ENCODE measurements at places on chromosomes 2 and 18. TPM values are rescaled to one million over a fixed set of nuclear protein-coding genes. Genes with fewer than 3 reads are reported as not detected.

DNA sequence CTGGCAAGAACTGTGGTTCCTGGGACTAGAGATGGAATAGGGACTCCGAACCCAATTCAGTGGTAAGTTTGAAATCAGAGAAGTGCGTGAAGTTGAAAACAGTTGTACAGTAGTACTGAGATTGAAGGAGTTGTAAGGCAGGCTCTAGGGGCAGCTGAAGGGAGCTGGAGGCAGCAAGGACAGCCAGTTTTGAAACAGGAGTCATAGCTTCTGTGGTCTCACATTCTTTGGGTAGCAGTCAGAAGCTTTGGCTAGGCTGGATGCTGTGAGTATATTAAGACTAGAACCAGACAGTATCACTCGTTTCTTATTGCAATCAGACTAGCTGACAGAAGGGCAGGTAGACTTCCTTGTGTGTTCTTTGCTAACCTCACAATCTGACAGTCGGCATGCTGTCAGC is 64.5 kb upstream of the ADAM23 start:
- no peak for DNase-seq

Gene ZAP70
- total RNA-seq: 1.9 TPM

- DNase-seq: no peak
Observed at GRCh38 chr2:207117668-207118067, 48.1 kb downstream of the KLF7 start.

Gene OBSL1
- total RNA-seq: 43.5 TPM

Gene C2orf15
- total RNA-seq: 1.5 TPM

DNA sequence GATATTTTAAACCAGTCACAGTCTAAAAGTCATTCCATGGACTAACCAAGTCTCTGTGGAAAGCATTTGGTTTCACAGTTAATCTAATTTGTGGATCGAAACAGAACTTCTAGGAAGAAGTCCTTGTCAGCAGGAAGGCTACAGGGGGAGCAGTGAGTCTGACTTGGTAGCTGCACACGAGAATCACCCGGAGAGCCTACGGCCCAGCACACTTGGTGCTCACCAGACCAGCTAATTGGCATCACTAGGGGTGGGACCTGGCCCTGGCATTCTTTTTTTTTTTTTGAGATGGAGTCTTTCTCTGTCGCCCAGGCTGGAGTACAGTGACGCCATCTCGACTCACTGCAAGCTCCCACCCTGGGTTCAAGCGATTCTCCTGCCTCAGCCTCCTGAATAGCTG is 97.7 kb downstream of the ZNF532 start:
- DNase-seq: no peak

- no peak for DNase-seq
Observed at GRCh38 chr2:224046752-224047151, 7.7 kb upstream of the SERPINE2 start.

Gene OR6B3
- not detected for total RNA-seq

DNA sequence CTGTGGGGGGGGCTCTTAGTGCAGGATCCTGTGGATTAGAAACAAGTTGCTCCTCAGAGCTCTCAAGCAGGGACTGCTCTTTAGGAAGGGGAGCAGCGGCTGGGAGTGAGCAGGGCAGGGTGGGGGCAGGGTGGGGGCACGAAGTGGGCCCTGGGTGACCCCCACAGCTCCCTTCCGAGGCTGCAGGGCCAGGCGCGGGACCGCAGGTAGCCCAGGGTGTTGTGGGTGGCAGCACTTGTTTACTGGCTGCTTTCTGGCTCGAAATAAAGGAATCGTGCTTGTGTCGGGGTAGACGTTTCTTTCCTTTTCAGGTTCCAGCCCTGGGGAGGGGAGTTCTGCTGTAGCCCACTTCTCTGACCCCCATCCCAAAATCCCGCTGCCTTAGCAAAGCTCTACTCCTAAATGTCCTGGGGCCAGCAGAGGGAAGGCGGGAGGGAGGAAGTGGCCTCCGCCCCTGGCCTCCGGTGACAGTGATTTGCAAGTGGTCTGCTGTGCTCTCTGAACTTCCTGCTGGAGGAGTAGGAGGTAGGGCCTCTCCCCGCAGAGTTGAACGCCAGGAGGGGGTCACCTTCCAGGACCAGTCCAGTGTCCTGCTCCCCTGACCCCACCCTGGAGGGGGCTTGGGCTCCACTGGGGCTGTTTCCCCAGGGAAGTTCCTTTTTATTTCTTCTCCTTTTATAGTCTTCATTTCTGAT is 8.3 kb downstream of the NEU4 start:
- no peak for DNase-seq

- peak; percentile 48 for DNase-seq
Observed at GRCh38 chr2:8636721-8637636, 44.9 kb upstream of the ID2 start.

GRCh38 chr2:173238385-173238784 is 116.3 kb upstream of the CDCA7 start:
- no peak for DNase-seq

DNA sequence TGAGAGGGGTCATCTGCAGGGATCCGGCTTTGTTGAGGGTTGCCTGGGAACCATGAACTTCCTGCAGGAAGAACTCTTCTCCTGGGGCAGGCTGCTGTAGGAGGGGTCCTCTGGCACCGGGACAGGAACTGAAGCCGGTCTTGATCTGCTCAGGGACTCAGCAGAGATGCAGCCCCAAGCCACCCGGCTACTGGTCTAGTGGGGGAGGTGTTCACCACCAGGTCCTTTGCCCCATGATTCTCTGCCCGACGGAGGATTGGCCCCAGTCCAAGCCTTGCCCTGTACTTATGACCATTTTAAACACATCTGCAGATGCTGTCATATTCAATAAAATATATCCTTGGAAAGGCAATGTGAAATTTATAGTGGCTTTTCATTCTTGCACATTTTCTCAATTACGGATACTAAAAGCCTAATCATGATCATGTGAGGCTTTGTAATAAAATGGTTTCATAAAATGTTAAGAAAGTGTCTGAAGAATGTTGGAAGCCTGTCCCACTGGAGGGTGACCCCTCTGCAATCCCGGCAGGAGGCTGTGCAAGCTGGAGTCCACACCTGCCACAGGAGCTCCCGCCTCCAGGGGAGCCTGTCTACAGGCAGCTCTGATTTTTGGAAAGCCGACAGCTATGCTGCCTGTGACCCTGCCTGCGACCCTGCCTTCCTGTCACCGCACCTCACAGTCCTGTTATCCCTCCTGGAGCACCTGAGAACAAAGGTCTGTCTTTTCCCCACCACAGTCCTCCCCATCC is 98.8 kb upstream of the TAF1B start:
- DNase-seq: no peak

DNA sequence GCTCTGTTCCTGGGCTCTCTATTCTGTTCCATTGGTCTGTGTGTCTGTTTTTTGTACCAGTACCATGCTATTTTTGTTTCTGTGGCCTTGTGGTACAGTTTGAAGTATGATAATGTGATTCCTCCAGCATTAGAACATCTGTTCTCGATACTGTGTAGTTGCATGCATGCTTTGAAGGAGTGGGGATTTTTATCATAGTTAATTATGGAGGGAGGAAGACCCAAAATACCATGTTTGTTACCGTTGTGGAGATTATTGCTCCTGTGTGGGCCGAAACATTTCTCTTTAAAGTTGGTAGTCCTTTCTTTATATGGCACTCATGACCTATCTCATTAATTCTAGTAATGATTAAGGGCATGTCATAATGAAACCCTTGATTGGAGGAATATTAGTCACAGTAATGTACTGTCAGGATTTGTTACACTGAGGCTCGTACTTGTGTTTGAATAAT is 87.6 kb downstream of the TTC27 start:
- no peak for DNase-seq

Gene RGPD4
- 0.05 TPM for total RNA-seq

- DNase-seq: no peak
Observed at GRCh38 chr18:45889419-45890064, 64.1 kb downstream of the SIGLEC15 start.

DNA sequence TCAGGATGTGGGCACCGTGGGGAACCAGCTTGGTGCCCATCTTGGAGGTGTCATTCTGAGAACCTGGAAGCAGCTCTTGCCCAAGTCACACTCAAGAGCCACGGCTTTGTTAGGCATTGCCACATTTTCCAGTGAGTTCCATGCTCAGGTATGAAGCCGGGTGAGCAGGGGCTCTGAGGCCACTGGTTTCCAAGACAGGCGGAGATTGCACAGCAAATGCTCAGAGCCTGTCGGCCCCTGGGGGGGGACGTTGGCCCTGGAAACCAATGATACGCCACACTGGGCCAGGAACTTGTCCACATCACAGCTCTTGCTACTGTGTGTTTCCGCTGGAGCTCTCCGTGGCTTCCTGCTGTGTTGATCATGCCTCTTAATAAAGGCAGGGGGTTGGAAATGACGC is 52.5 kb upstream of the SALL3 start:
- no peak for DNase-seq

Gene ACTR1B
- total RNA-seq: 34.8 TPM

DNA sequence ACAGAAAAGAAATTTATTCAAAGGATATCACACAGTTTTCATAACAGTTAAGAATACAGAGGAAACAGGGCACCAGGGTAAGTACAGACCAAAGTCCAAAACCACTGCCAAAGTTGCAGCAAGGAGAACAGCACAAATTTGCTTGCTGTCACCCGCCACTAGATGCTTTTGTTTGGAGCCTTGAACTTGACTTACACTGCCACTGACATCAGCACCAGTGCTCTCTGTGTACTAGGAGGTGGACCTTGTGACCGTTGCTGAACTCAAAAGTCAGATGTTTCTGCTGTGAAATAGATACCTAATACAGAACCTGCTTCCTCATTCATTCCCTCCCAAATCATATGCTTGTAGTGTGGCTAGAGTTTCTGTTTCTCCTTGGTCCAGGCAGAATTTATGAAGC is 578.3 kb upstream of the TMEFF2 start:
- DNase-seq: no peak

GRCh38 chr2:116513991-116514390 is 1300.5 kb upstream of the DDX18 start:
- DNase-seq: no peak

DNA sequence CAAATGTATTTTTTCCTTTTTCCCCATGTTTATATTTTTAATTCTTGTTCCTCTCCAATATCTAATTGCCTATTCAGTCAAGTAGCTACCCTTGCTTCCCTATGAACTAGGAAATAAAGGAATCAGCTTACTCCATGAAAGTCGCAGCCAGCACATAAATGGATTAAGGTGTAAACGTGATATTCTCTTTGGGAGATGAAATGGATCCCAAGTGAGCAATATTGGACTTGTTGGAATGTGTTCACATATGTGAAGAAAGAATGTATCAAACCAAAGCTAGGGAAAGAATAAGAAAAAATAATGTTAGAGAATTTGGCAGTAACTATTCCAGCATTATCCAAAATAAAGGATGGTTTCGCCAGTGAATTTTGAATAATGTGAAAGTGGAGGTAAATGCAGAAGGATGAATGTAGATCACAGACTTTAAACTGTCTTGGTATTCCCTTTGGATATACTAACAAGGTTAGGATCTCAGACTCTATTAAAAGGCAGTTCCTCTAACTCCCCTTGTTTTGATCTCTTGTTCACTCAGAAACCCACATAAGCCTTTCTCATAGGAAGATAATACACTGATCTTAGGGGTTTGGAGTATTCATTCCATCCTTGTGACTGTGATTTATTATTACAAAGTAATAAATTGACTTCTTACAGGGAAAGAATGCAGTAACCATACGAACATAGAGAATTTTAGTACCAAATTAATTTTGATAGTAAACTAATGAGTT is 208.1 kb downstream of the BABAM2 start:
- no peak for DNase-seq

DNA sequence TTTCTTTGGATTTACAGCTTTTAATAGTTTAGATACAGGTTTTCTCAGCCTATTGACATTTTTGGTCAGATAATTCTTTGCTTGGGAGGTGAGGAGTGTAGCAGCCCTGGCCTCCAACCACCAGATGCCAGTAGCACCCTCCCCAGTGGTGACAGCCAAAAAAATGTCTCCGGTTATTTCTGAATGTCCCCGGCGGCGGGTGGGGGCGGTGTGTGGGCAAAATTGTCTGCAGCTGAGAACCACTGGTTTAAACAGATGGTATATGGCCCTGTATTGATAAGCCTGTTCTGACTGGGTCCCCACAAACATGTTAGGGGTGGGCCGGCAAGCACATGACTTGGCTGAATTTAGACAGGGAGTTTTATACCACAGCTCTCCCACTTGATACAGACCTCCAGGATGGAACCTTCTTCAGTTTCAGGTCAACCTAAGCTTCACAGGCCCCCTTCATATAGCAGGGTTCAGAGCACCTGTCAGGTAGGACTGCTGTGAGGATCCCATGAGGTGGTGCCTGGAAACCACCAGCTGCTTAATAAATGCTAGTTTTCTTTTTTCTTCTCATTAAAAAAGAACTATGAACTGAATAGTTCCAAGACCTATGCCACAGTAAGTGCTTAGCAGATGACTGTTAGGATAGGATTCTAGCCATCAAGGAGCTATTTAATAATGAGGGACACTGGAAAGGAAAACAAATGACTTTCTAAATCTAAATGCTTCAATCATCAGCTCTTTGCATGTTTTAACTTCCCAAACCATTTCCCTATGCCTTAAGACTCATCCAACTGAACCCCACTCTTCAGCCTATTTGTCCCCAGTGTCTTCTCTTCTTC is 18.1 kb downstream of the LPIN2 start:
- DNase-seq: no peak

GRCh38 chr2:166764216-166764615 is 124.1 kb upstream of the XIRP2 start:
- no peak for DNase-seq

DNA sequence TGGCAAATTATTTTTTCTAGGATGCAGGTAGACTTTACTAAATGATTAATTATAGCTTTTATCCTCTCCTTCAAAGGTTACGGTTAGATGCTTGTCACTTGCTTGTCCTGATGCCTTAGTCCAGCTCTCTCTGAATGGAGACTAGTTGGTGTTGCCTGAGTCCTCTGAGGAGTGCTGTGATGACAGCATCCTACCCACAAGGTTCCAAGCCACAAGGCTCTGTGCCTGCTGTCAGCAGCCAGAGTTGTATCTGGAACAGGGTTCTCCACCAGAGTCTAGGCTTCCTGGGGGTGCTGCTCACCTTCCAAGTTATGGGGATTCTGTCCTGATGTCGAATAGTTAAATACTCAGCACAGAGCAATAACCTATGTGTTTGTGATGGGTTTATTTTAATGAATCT is 125.7 kb downstream of the GALNT1 start:
- no peak for DNase-seq

- DNase-seq: no peak
Observed at GRCh38 chr2:73489053-73489452, 103.4 kb downstream of the ALMS1 start.

DNA sequence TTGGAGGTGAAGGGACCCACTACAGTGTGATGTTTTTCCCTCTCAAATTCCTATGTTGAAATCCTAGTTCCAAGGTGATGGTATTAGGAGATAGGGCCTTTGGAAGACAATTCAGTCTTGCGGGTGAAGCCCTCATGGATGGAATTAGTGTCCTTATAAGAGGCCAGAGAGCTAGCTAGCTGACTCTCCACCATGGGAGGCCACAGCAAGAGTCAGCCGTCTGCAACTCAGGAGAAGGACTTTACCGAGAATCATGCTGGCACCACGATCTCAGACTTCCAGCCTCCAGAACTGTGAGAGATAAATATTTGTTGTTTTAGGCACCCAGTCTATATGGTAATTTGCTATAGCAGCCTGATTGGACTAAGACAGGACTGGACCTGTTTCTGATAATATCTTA is 461.4 kb downstream of the TSN start:
- DNase-seq: no peak

Gene HOXD8
- 12.3 TPM for total RNA-seq
